NT2/D1 (cell line): ENCODE measurements at places on chromosomes 11 and 22.

- DNase-seq, result no peak
These were observed 222.0 kb downstream of the TMEM135 start for GRCh38 chr11:87259736-87260135.

GRCh38 chr22:32480238-32480637, 5.6 kb downstream of the FBXO7 start:
- DNase-seq, result no peak

DNA sequence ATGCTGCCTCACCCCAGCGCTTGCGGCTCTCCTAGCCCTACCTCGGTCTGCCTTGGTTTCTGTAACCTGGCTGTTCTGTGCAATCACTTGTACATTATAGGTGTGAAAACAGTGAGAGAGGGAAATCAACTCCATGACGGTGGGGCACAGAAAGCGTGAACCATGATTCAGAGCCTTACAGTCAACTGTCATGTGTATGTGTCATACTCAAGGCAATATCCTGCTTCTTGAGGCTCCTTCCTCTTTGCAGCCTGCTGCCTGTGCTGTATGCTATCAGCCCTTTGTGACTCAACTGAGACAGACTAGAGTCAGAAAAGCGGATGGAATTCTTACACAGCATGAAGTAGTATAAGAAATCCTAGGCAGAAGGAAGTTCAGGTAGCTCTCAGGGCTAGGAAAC, 2.1 kb downstream of the NRIP3 start:
- no peak for DNase-seq

DNA sequence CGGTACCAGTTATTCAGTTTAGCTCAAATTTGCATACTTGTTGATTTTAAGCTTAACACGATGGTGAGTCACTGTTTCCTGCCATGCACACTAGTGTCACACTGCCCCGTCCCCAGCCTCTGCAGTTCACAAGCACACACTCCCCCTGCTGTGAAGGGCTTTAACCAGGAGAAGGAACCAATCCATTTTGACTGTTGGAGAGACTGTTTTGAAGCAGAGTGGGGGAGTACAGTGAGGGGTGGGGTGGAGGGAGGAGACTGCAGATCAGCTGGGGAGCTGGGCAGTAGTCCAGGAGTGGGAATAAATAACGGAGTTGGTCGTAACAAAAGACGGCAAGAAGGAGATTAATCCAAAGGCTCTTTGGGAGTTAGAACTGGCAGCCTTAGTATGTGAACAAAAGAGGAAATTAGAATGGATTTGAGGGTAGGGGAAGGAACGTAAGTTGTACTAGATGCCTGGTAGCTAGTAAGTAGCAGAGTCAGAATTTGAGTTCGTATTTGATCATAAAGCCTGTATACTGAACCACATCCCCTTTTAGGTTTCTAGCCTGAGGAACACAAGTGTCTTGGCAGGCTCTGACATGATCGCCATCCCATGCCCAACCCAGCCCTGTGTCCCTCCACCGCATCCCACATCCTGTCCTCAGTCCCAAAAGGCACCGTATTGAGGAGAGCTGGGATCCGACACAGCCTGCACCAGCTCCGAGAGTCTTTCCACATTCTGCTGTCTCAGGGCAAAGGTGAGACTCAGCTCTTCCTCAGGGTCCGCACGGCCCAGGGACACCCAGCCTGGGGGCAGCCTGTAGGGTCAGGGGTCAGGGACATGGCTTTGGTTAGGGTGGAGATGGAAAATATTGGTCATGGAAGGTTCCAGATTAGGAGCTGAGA, 862 bp downstream of the TPP1 start:
- DNase-seq, result no peak

- no peak for DNase-seq
These were observed 3.0 kb downstream of the TRIM29 start for GRCh38 chr11:120134931-120135228.

GRCh38 chr11:30326114-30326778, 3.3 kb downstream of the ARL14EP start:
- DNase-seq, result no peak

DNA sequence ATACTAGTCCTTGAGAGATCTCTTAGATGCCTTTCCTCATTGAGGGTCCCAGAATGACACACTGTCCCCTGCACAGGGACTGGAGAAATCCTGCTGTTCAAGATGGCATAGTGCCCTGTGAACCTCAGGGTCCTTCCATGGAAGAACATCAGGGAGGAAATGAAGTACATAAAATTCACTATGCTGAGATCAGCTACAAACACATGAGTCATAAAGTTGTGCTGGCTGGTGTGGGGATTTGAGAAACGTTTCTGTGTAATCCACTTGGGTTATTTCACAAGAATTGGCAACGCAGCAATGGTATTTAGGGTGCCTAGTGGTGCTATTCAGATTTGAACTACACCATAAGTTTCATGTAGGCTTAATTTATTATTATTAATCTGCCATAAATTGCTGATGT, 174.4 kb downstream of the MAML2 start:
- DNase-seq, result no peak
